Placental pericyte (primary cell): ENCODE measurements at places on chromosomes 12 and 14. TPM values are rescaled to one million over a fixed set of nuclear protein-coding genes. Genes with fewer than 3 reads are reported as not detected.

Gene AMN
- 0.22 TPM in 1 of 2 replicates, not detected in the other for total RNA-seq

Gene CLEC1B
- not detected in 2 replicates for total RNA-seq

Gene GLIPR1L2
- total RNA-seq: 0.29 TPM in 1 of 2 replicates, not detected in the other

Gene DIO2
- total RNA-seq: 0.22 and 29.6 TPM in 2 replicates

Gene KRT7
- total RNA-seq: 1.1 and 7.0 TPM in 2 replicates

Gene SRGAP1
- 18.9 and 19.9 TPM in 2 replicates for total RNA-seq

Gene HCAR1
- total RNA-seq: 0.66 and 0.72 TPM in 2 replicates

Gene VPS33A
- total RNA-seq: 28.6 and 33.3 TPM in 2 replicates

Gene CCDC196
- total RNA-seq: not detected in 2 replicates

Gene CRACR2A
- 2.2 and 9.9 TPM in 2 replicates for total RNA-seq

Gene MMP17
- total RNA-seq: 12.7 and 21.2 TPM in 2 replicates

Gene LIN7A
- total RNA-seq: 0.57 and 5.9 TPM in 2 replicates

Gene TEX22
- under 0.01 TPM in 1 of 2 replicates, not detected in the other for total RNA-seq

Gene C14orf132
- 11.2 and 17.0 TPM in 2 replicates for total RNA-seq

Gene FAR2
- total RNA-seq: 0.22 and 3.7 TPM in 2 replicates

Gene OTOGL
- under 0.01 and 0.14 TPM in 2 replicates for total RNA-seq

Gene HOXC10
- total RNA-seq: 3.1 and 5.2 TPM in 2 replicates

Gene ACVRL1
- 2.2 and 24.1 TPM in 2 replicates for total RNA-seq

Gene FAM186B
- 0.14 and 0.44 TPM in 2 replicates for total RNA-seq

Gene P2RX4
- total RNA-seq: 19.6 and 68.3 TPM in 2 replicates

Gene GPD1
- not detected in 2 replicates for total RNA-seq

Gene HELB
- 3.4 and 3.5 TPM in 2 replicates for total RNA-seq

Gene KRR1
- 31.1 and 48.5 TPM in 2 replicates for total RNA-seq

Gene KLRC4
- not detected in 2 replicates for total RNA-seq

Gene ANKRD33
- not detected in 2 replicates for total RNA-seq

Gene SLC41A2
- 15.5 and 18.2 TPM in 2 replicates for total RNA-seq

Gene FSCB
- total RNA-seq: 0.22 and 2.1 TPM in 2 replicates

Gene LRTM2
- total RNA-seq: not detected in 2 replicates

Gene CLEC4E
- total RNA-seq: not detected in 2 replicates

Gene FIGNL2
- 0.22 and 0.29 TPM in 2 replicates for total RNA-seq

Gene CDCA3
- 0.66 and 43.2 TPM in 2 replicates for total RNA-seq

Gene CIROP
- total RNA-seq: not detected in 2 replicates

Gene SMCO2
- 0.22 TPM in 1 of 2 replicates, not detected in the other for total RNA-seq
